ENCODE measurements at places on chromosomes 3 and 15.

DNA sequence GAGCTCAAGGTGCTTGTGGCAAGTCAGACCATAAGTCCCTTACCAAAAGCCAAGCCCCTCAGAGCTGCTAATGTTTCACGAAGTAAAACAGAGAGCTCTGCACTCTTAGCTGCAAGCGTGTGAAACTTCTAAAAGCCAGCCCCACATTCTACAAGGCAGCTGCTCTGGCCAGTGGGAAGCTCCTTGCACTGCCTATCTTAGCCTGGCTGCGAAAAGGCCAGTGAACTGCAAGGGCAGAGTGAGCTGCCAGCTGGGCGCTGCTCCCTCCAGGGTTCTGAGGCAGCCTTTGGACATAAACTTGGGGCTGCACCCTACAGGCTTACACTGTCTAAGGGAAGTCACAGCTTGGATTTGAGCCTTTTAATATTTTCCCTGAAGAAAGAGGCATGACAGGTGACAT, 2.2 kb upstream of the MUSTN1 start:
- DNase-seq, result no peak

DNA sequence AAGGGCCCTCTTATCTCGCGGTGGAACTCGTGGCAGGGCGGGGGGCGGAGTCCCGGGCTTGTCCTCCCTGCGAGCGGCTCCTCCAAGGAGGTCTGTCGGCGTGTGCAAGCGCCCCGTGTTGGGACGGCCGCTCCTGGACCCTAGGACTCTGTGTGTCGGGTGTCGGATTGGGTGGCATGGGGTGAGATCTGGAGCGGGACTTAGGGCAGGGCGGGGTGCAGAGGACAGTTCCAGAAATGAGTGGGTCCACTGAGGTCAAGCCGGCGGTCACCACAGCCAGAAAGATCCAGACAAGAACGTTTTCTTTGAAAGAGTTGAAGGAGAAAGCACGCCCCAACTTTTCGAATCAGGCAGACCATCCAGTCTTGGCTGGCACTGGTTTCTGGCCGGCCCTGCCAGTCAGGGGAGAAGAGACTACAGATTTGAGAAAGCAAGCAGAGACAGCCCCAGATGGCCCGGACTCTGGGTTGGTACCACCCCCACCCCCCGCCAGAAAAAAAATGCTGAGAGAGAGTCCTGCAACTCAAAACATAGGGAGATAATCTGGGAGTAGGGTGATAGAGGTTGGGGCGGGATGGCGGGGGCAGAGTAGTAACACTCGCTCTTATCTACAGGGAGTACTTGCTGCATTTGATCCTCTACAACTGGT, 784 bp upstream of the CISH start:
- DNase-seq, result no peak

DNA sequence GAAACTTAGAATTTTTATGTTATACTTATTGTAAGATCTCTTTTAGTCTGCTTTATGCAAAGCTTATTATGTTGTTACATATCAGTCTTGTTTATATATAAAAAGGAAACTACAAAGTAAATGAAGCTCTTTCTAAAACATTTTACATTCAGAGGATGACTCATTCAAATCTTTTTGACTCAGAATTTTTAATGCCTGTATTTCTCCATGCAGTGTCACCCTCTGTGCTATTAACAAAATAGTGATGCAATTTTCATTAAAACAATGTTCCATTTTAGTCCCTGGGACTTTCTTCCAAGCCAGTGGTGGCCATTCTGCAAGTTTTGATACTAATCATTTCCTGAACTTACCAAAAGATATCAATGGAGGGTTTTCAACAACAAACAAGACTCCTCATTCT, 216.1 kb downstream of the NAALADL2 start:
- no peak for DNase-seq

DNA sequence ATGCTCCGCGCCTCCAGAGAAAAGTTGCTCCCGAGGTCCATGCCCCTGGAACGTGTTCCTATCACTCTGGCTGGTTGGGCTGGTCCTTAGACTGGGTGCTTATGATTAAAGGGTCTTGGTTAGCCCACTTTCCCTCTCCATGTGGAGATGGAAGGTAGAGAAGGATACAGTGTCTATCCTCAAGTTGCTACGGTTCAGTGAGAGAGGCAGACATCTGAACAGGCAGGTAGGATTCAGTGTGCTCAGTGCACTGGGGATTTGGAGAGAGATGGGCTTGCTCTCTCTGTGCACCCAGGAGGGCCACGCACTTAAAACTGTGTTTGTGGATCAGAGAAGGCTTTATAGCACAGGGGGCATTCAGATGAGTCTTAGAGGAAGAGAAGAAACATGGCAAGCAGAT, 63.0 kb downstream of the RPL39L start:
- no peak for DNase-seq

DNA sequence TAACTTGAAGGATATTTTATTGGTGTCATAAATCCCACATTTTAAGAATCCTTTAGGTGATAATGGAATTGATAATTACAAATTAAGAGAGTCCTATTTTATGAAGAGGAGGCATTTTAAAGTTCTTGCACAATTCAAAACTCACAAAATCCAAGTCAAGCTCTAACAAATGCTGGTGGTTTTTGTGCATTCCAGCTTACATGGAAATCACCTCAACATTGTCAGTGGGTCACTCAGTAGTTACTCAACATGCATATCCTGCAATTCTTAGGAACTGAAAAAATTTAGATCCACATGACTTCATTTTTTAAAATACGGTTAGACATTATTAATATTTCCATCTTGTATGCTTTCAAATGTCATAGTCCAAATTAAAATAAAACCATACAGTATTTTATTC, 487.2 kb downstream of the CNTN3 start:
- DNase-seq, result no peak

DNA sequence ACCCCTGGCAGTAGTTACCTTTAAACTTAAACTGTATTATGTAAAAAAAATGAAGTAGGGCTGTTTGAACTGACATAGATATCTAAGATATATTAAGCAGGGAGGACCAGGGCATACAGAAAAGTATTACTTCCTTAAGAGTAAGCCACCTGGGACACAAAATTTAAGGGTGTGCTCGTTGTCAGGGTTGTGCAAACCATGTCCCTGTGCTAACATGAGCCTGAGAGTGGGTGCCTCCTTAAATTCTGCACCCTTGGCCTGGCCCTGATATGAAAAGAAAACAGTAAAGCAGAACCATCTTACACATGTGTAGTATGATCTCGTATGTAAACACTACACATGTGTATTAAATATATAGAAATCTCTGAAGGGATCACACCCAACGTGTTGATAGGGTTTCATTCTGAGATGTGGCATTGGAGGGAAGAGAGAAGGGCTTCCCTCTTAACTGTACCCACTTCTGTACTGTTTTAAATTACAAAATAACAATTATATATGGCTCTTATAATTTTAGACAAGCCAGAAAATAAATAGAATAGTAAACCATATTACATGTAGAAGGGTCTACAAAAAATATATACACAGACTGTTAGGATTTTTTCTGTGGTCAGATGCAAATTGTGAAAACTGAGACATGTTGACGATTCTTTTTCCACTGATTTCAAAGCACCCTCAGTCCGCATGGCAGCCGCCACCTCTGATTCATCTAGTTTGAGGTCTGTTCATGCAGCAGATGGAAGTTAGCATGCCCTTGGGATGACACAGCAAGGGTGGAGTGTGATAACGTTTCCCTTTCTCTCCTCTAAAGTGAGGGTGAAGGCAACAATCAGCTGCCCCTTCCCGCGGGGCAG, 400.8 kb upstream of the PROK2 start:
- DNase-seq, result peak; percentile 50

DNA sequence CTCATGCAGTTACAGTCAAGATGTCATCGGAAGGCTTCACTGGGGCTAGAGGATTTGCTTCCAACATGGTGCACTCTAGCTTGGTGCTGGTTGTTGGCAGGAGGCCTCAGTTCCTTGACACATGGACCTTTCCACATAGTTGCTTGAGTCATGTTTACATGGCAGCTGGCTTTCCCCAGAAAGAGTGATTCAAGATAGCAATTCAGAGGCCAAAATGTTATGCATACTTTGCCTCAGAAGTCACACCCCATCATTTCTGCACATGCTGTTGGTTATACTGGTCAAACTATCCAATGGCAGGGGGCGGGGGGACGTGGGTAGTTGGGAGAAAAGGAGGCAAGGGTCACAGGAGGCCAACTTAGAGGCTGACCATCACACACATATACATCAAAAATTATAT, 58.7 kb downstream of the FOXB1 start:
- no peak for DNase-seq

GRCh38 chr15:77702211-77702957, 69.7 kb upstream of the LINGO1 start:
- no peak for DNase-seq

DNA sequence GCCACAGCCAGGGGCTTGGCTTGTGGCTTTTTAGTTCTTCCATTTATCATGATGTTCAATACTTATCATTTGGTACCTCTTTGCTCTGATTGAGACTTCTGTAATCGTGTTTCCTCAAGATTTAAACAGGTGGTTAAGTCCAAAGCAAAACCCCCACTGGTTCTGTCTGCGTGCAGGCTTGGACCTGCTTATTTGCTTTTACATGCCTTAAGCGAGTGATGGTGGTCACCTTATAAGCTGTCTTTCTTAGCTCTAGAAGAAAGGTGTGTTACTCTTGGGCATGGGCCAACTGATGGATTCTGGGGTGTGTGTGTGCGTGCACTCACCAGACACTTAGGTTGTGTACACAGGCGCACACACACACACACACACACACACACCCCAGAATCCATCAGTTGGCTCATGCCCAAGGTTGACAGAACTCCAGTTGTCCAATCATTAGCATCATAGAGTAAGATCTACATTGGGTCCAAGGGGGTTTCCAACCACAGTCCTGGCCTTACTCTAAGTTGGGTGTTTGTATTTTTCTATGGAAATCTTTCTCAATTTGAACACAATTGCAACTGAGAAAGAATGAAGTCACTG, 1.2 kb downstream of the MYZAP start:
- DNase-seq, result no peak

DNA sequence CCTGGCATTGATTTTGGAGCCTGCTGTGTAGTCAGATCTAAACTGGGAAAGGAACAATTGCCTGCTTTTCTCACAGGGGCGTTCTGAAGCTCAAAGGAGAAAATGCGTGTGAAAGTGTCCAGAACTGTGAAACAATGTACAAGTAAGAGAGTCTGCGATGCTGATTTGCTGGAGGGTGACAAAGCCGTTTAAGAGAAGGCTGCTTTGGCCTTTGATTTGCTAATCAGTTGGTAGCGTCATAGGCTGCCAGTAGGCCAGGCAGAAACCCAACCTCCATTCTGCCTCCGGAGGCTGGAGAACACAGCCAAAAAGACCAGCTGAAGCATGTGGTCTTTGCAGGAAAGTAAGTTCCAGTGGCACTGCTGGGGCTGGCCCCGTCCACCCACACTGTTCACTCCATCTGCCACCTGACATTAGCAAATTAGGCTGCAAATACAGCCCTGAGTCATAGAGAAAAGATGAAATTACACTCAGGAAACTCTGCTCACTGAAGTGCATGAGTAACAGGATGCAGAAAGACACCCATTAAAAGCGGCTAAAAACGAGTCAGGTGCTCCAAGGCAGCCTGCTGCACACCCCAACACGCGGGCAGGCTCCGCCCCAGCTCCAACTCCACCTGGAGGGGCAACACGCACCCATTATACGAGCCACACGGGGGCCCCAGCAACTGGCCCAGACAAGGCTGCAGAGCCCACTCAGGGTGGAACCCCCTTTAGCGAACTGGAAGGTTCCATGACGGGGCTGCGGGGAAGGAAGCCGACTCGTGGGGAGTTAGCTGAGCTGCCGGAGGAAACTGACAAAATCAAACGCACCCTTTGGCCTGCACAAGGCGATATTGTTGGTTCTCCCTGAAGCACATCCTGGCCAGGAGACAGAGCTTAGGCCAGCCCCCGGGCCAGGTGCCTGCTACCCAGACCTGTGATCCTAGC, 31.6 kb downstream of the ZDHHC19 start:
- DNase-seq, result peak; percentile 98

DNA sequence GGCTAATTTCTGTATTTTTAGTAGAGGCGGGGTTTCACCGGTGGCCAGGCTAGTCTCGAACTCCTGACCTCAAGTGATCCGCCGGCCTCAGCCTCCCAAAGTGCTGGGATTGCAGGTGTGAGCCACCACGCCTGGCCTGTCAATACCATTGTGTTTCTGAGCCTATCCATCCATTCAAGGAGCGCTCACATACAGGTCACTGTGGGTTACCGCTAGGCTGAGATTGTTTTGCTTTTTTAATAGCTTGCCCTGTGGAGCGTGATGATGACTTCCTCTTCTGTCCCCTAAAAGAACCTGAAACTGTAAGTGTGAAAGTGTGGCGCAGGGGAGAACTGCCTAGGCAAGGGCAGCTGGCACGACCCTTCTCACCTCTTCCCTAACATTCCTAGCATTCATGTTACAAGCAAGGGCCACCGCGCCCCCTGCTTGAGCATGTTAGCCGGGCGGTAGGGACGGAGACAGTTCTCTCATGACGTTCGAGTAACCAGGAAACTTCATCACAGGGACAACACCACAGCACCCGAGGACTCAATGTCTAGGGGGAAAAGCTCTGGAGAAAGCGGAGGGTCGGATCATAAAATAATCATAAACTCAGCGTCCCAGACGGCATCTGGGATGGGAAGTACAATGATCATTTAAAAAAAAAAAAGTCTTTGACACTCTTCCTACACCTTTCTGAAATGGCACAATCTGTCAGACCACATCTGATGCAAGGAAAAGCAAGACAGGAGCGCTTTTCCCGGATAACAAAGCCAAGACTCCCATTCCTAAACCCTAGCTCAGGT, 790 bp downstream of the LAMP3 start:
- DNase-seq, result no peak

- no peak for DNase-seq
Measured at GRCh38 chr3:23192816-23193215, 10.3 kb upstream of the UBE2E2 start.

DNA sequence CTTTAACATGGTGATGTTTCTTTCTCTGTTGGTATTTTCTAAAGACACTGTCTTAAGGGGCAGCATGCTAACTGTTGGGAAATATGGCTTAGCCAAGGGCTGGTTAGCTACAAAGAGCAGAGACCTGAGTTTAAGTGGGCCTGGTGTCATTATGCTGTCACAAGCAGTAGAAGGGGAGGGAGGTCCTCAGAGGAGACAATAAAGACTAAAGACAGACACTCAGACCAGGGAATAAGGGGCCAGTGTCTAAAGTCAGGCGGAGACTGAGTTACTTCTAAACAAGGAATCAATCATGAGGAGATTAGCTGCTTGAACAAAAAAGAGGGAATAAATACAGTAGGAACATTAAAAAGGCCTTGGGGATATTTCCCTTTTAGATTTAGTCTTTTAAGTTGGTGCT, 142.7 kb upstream of the DPPA4 start:
- no peak for DNase-seq

GRCh38 chr3:112247350-112247749, 46.7 kb downstream of the SLC9C1 start:
- no peak for DNase-seq

GRCh38 chr3:4722103-4722502, 229.0 kb downstream of the ITPR1 start:
- peak; percentile 25 for DNase-seq

DNA sequence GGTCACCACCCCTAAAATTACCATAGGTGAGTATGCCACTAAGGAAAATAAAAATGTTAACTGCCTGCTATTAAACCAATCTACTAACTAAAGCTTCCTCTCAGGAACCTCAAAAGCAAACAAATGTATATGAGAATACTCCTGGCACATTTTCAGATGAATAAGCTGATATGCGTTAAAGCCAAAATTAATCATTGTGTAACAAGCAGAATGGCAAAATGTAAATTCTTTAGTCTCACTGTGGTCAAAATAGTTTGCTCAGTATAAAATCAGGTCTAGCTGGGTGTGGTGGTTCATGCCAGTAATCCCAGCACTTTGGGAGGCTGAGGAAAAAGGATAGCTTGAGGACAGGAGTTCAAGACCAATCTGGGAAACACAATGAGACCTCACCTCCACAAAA, 53.6 kb downstream of the SUMF1 start:
- no peak for DNase-seq
